Activated CD4-positive, alpha-beta T cell treated with anti-CD3 and anti-CD28 coated beads, Interleukin-2, amount 10 ng/mL, durations not matched to agents 7 days and 5 days (primary cell): ENCODE measurements at places on chromosomes 1 and 21. TPM values are rescaled to one million over a fixed set of nuclear protein-coding genes. Genes with fewer than 3 reads are reported as not detected.

DNA sequence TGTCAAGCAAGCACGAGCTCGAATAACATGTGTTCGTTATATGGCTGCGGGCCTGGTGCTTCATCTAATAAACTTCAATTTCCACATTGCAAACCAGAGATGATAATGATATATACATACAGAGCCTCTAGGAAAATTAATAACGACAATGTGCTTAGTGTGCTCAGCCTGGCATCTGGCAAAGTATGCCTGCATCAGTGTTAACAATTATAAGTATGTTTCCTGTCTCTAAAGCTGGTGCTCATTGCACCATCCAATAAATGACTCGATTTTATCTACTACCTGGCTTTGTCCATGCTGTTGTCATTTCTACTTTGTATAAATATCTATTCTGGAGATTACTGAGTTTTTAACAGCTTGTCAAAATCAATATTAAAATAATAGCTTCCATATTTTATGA, 1402.6 kb downstream of the MRPL39 start:
- H3K27ac ChIP-seq = no peak overlapping the region
- H3K4me1 ChIP-seq = no peaks in the 10 kb centered on the region

DNA sequence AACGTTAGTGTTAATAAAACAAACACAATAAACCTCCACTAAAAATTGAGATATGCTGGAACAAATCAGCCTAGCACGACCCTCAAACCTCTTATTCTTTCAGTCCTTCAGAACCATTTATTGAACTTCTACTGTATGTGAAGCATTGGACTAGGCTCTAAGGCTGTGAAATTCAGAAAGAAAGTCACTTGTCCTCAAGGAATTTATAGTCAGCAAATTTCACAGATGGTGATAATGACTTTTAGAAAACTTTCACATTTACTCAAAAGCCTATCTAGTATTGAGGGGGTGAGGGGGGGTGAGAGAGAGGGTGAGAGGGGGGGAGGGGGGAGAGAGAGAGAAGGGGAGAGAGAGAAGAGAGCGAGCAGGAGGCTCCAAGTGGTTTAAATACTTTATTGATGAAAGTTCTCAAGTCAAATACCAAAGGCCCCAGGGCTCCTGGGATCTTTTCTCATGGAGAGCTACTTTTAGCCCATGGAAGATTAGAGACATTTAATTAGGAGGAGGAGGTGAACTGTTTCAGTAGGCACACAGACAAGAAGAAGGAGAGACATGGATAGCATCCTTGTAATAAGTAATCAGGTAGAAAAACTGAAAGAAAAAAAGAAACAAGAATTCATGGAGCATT, 66.3 kb upstream of the SSX2IP start:
- no peak overlapping the region for H3K27ac ChIP-seq
- no peak for DNase-seq
- H3K36me3 ChIP-seq = no peaks in the 10 kb centered on the region
- H3K4me1 ChIP-seq = peaks cover 13% of the 10 kb centered on the region
- peaks cover 16% of the 10 kb centered on the region for H3K27me3 ChIP-seq

- DNase-seq = no peak
- no peaks in the 10 kb centered on the region for H3K27me3 ChIP-seq
- no peaks in the 10 kb centered on the region for H3K36me3 ChIP-seq
- H3K27ac ChIP-seq = peak overlapping the region; percentile 69
- peaks cover 43% of the 10 kb centered on the region for H3K4me1 ChIP-seq
Observed at GRCh38 chr1:161195171-161195570, 3.7 kb downstream of the ADAMTS4 start.

- H3K36me3 ChIP-seq = no peaks in the 10 kb centered on the region
- no peak overlapping the region for H3K27ac ChIP-seq
- no peak overlapping the region for H3K4me3 ChIP-seq
- peaks cover 5% of the 10 kb centered on the region for H3K27me3 ChIP-seq
- no peak for DNase-seq
- no peaks in the 10 kb centered on the region for H3K4me1 ChIP-seq
Observed at GRCh38 chr1:166182281-166182680, 15.5 kb upstream of the FAM78B start.

DNA sequence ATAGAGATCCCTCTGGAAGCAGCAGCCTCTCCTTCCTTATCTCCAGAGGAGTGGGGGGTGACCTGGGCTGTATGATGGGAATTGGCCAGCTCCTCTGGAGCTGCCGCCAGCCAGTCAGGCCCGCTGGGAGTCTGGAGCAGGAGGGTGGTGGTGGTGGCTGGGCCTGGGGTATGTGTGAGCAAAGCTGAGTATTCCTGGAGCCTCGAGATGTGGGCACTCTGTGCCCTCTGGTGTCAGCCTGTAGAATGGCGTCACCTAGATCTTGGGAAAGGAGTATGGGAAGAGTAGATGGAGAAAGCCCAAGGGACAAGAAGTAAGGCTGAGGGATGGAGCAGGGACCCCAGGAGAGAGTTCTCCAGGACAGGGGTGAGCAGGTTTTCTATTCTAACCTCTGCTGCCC, 16.0 kb downstream of the VANGL2 start:
- H3K4me3 ChIP-seq = no peak overlapping the region
- no peak overlapping the region for H3K27ac ChIP-seq
- peaks cover 4% of the 10 kb centered on the region for H3K27me3 ChIP-seq
- no peaks in the 10 kb centered on the region for H3K4me1 ChIP-seq
- no peak for DNase-seq
- H3K36me3 ChIP-seq = no peaks in the 10 kb centered on the region

DNA sequence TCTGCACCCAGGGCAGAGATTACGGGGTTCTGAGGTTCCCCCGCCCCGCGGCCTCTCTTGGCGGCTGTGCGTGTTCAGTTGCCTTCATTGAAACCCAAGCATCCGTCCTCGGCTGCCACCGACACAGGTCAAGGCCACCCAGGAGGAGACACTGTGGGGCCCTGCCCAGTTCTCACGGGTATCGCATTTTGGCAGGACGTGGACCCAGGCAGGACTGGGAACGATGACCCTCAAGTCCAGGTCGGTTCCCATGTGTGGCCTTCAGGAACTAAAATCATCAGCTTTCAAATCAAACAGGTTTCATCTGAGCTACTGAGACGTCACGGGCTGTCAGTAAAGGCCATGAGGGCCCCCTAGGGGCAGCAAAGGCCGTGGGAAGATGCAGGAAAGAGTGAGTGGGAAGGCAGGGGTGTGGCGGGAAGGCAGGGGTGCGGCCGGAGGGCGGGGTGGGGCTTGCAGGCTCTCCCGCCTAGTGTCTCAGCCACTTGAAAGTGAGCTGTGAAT, 7.0 kb upstream of the C1orf174 start:
- H3K4me3 ChIP-seq = no peak overlapping the region
- H3K36me3 ChIP-seq = no peaks in the 10 kb centered on the region
- peaks cover 38% of the 10 kb centered on the region for H3K4me1 ChIP-seq
- H3K27ac ChIP-seq = peak overlapping the region; percentile 13
- DNase-seq = no peak

GRCh38 chr1:188668083-188668482, 1809.6 kb downstream of the BRINP3 start:
- H3K27me3 ChIP-seq = no peaks in the 10 kb centered on the region
- no peak overlapping the region for H3K4me3 ChIP-seq
- H3K4me1 ChIP-seq = no peaks in the 10 kb centered on the region
- no peak for DNase-seq
- H3K36me3 ChIP-seq = no peaks in the 10 kb centered on the region
- H3K27ac ChIP-seq = no peak overlapping the region

DNA sequence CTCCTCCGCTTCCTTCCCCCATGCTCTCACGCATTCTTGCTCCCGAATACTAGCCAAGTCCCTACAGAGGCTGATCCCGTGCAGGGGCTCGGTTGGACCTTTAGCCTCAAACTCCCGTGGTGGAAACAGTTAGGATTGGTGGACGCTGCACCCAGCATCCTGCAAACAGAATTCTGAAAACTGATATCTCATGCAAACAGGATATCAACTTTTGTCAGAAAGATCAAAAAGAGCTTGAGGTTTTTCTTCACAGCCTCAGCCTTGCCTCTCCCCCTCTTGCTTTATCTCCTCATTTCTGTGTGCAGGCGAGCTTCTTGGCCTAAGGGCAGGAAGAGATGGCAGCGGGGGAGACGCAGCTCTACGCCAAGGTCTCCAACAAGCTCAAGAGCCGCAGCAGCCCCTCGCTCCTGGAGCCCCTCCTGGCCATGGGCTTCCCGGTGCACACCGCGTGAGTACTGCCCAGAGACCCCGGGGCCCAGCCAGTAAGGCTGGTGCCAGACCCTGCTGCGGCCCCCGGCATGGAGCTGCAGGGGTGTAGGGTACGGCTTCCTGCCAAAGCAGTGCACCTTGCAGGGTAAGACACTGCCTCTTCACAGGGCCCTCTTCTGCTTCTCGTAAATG, at the start of gene UBASH3A:
Gene UBASH3A (plus strand): TSS at position 292 of the 621 bp plus-strand sequence. CDS start 44 bp downstream, at position 336.
- H3K4me1 ChIP-seq = peaks cover 58% of the 10 kb centered on the region
- peak within 1 kb of the TSS; percentile 94 for H3K4me3 ChIP-seq
- H3K27ac ChIP-seq = peak within 1 kb of the TSS; percentile 90
- H3K27me3 ChIP-seq = no peaks in the 10 kb centered on the region
- peak; percentile 78 for DNase-seq
- peaks cover 62% of the 10 kb centered on the region for H3K36me3 ChIP-seq

GRCh38 chr1:40898431-40898901, 36.3 kb upstream of the CITED4 start:
- no peak overlapping the region for H3K4me3 ChIP-seq
- DNase-seq = no peak
- H3K4me1 ChIP-seq = no peaks in the 10 kb centered on the region
- H3K27ac ChIP-seq = no peak overlapping the region
- H3K36me3 ChIP-seq = no peaks in the 10 kb centered on the region

DNA sequence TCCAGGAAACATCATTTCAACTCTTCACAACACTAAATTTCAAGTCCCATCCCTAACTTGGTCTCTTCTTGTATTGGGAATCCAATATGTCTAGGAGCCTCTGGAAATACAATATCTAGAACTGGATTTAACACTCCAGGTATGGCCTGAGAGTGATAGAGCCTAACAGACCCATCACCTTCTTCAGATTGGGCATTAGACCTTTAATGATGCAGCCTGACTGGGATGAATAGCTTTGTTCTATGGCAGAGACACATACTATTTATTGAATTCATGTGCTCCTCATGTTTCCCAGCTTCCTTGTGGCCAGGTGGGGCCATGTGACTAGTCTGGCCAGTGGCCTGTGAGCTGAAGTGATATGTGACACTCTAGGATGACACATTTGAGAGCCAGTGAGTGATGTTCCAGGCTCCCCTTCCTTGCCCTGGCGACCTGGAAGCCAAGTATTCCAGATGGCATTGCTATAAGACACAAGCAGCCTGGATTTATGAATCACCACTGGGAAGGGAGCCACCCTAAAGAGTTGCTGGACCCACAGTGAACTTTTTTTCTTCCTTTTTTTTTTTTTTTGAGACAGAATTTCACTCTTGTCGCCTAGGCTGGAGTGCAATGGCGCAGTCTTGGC, 31.0 kb upstream of the POU3F1 start:
- no peaks in the 10 kb centered on the region for H3K36me3 ChIP-seq
- no peak overlapping the region for H3K4me3 ChIP-seq
- no peaks in the 10 kb centered on the region for H3K4me1 ChIP-seq
- no peak for DNase-seq

- peaks cover 42% of the 10 kb centered on the region for H3K36me3 ChIP-seq
- peaks cover 44% of the 10 kb centered on the region for H3K4me1 ChIP-seq
- H3K27ac ChIP-seq = peak overlapping the region; percentile 50
- H3K27me3 ChIP-seq = no peaks in the 10 kb centered on the region
- no peak for DNase-seq
Observed at GRCh38 chr1:150970808-150971582, 3.6 kb downstream of the CERS2 start.

GRCh38 chr1:7932524-7933138, 8.0 kb downstream of the TNFRSF9 start:
- no peaks in the 10 kb centered on the region for H3K27me3 ChIP-seq
- H3K36me3 ChIP-seq = no peaks in the 10 kb centered on the region
- peak overlapping the region; percentile 38 for H3K27ac ChIP-seq
- H3K4me1 ChIP-seq = peaks cover 22% of the 10 kb centered on the region
- no peak for DNase-seq
- no peak overlapping the region for H3K4me3 ChIP-seq

DNA sequence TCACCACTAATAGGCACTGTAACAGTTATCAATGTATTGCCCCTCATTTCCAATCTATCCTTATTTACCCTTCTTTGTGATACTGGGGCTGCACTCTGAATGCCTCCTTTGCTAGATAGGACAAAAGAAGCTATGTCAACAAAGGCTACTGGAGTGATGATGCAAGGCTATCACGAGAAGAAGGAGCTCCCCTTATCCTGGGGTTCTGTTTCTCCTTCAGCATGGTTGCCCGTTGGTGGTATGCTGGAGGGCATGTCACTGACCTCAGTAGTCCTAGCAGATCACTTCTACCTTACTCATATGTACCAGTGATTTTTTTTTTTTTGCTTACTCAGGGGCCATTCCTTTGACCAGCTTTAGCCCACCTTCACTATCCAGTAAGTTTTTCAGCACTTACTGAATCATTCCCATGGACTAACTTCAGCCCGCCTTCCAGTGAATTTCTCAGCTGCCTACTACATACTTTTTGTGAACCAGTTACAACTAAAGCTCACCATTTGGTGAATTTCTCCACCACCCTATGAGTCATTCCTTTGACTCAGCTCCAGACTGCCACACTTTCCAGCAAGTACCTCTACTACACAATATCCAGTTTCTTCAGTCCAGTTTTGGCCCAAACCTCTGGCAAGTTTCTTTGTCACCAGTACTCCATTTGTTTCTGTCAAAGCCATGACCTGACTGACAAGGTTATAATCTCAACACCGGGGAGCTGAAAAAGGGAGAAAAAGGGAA, 944.5 kb downstream of the KCNT2 start:
- no peaks in the 10 kb centered on the region for H3K27me3 ChIP-seq
- no peak overlapping the region for H3K4me3 ChIP-seq
- no peak for DNase-seq
- H3K27ac ChIP-seq = no peak overlapping the region
- no peaks in the 10 kb centered on the region for H3K36me3 ChIP-seq
- H3K4me1 ChIP-seq = no peaks in the 10 kb centered on the region

GRCh38 chr1:90963236-90963635, 58.6 kb downstream of the ZNF644 start:
- H3K36me3 ChIP-seq = peaks cover 10% of the 10 kb centered on the region
- DNase-seq = no peak

- no peaks in the 10 kb centered on the region for H3K36me3 ChIP-seq
- peaks cover 7% of the 10 kb centered on the region for H3K27me3 ChIP-seq
- DNase-seq = no peak
- peaks cover 6% of the 10 kb centered on the region for H3K4me1 ChIP-seq
- H3K4me3 ChIP-seq = no peak overlapping the region
Observed at GRCh38 chr1:203140743-203141520, 13.4 kb downstream of the ADORA1 start.

DNA sequence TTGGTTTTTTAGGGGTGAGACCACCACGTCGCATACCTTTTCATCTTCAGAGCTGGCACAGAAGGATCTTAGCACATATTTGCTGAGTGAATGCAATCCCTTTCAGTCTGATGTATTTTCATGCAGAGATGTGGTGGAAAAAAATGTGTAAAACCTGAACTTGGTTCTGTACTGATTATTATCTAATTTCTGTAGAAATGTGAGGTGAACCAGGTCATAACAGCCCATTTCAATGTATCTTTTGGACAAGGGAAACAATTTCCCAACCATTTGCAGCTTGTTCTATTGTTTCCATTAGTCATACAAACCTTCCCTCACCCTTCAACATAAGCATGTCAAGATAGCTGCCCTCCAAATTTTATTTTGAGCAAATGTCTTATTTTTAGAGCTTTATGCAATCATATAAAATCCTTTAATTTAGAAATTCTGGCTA, 46.8 kb upstream of the RUNX1 start:
- H3K27me3 ChIP-seq = no peaks in the 10 kb centered on the region
- no peaks in the 10 kb centered on the region for H3K36me3 ChIP-seq
- peaks cover 2% of the 10 kb centered on the region for H3K4me1 ChIP-seq
- DNase-seq = no peak
- H3K4me3 ChIP-seq = no peak overlapping the region

Gene RAB3B
- total RNA-seq = 0.02 TPM

Gene CELA3B
- not detected for total RNA-seq

Gene OLFM3
- not detected for total RNA-seq

Gene FALEC
- not detected for total RNA-seq

Gene FAM43B
- not detected for total RNA-seq

Gene ELAPOR1
- 6.3 TPM for total RNA-seq

Gene IQCC
- total RNA-seq = 4.8 TPM
